Nephron progenitor cell (in vitro differentiated cells): ENCODE measurements at places on chromosomes 3 and 15.

DNA sequence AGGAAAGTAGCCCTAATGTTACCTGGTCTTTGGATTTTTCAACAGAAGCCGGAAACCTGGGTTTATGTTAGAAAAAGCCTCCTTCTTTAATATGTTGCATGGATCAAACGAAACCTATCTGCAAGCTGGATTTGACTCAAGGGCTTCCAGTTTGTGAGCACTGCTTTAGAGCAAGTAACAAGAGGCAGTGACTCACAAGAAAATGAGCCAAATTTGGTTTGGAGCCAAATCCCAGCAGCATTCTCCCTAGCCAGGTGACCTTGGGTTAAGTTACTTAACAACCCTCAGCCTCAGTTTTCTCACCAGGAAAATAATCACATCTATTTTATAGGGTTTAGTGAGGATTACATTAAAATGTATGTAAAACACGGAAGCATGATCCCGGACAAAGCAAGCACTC, 215.2 kb upstream of the PRICKLE2 start:
- no peak for DNase-seq
- H3K36me3 ChIP-seq, result peaks cover 15% of the 10 kb centered on the region
- H3K4me3 ChIP-seq, result no peak overlapping the region
- no peak overlapping the region for H3K27ac ChIP-seq

- H3K4me3 ChIP-seq, result no peak overlapping the region
- H3K36me3 ChIP-seq, result no peaks in the 10 kb centered on the region
- no peaks in the 10 kb centered on the region for H3K4me1 ChIP-seq
- H3K27ac ChIP-seq, result no peak overlapping the region
- no peak for DNase-seq
These were observed 107.7 kb downstream of the THRB start for GRCh38 chr3:24387000-24387399.

DNA sequence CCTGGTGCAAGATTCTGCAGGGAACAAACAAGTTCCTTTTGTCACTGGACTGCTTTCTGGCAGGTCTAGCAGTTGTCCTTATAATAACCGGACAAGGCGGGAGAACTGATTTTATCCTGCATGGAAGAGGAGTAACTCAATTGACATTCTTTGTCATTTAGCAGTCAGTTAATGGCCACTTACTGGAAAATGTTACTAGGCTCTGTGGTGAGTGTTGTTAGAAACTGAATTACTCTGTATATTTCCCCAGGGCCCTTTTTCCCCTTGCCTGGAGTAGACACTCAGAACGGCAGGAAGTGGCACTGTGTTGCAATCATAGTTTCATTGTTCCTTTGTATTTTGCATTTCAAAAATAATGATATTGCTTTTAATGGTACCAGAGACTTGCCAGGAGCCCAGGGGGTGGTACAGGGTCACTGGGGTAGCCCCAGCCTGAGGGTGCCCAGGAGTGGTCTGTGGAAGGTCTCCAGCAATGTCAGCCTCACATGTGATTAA, 318.6 kb upstream of the LRRFIP2 start:
- peaks cover 36% of the 10 kb centered on the region for H3K36me3 ChIP-seq
- no peaks in the 10 kb centered on the region for H3K27me3 ChIP-seq
- peaks cover 26% of the 10 kb centered on the region for H3K4me1 ChIP-seq
- H3K27ac ChIP-seq, result no peak overlapping the region
- H3K4me3 ChIP-seq, result no peak overlapping the region

DNA sequence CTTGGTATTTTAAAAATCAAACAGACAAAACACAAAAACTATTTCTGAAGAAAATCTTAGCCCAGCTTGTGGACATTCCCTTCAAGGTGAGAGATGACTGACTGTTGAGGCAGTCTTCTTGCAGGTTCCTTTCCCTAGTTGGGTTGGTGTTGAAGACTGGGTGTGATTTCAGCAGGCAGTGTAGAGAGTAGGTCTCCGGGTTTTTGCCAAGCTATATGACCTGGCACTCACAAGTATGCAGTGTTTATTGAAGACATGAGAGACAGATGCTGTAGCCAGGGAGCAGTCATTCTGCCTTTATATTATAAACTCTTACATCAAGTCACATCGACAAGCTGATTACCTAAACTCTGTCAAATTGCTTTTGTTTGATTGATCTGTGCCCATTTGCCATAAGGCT, 17.5 kb downstream of the SENP8 start:
- peaks cover 3% of the 10 kb centered on the region for H3K27me3 ChIP-seq
- H3K27ac ChIP-seq, result no peak overlapping the region
- peaks cover 27% of the 10 kb centered on the region for H3K4me1 ChIP-seq
- H3K36me3 ChIP-seq, result peaks cover 10% of the 10 kb centered on the region
- no peak overlapping the region for H3K4me3 ChIP-seq

GRCh38 chr3:34419801-34420200, 621.4 kb downstream of the PDCD6IP start:
- no peak overlapping the region for H3K27ac ChIP-seq
- peak; percentile 50 for DNase-seq
- no peaks in the 10 kb centered on the region for H3K36me3 ChIP-seq
- no peaks in the 10 kb centered on the region for H3K27me3 ChIP-seq
- H3K4me1 ChIP-seq, result no peaks in the 10 kb centered on the region

- no peaks in the 10 kb centered on the region for H3K36me3 ChIP-seq
- H3K27me3 ChIP-seq, result peaks cover 6% of the 10 kb centered on the region
- DNase-seq, result no peak
These were observed 43.2 kb downstream of the GOLGA8S start for GRCh38 chr15:23397779-23398178.

GRCh38 chr15:67521783-67522568, 1.0 kb downstream of the C15orf61 start:
- H3K36me3 ChIP-seq, result peaks cover 32% of the 10 kb centered on the region
- H3K4me1 ChIP-seq, result peaks cover 30% of the 10 kb centered on the region
- H3K27me3 ChIP-seq, result no peaks in the 10 kb centered on the region

- peaks cover 4% of the 10 kb centered on the region for H3K27me3 ChIP-seq
- peaks cover 26% of the 10 kb centered on the region for H3K4me1 ChIP-seq
- no peak for DNase-seq
- H3K4me3 ChIP-seq, result no peak overlapping the region
- no peaks in the 10 kb centered on the region for H3K36me3 ChIP-seq
These were observed 30.8 kb upstream of the CPB1 start for GRCh38 chr3:148796799-148797198.

DNA sequence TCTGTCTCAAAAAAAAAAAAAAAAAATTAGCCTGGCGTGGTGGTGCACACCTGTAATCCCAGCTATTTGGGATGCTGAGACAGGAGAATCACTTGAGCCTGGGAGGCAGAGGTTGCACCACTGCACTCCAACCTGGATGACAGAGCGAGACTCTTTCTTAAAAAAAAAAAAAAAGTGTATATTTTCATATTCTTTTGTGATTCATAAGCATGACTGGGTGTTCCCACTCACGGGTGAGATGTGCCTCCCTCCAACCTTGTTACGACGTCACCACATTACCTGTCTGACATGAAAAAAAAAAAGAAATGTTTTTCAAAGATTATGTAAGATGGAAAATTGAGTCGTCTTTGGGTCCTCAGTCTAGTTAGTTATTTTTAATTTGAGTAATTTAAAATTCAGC, 56.8 kb downstream of the TMEM41A start:
- H3K27me3 ChIP-seq, result peaks cover 19% of the 10 kb centered on the region
- H3K4me3 ChIP-seq, result no peak overlapping the region
- no peaks in the 10 kb centered on the region for H3K36me3 ChIP-seq
- H3K4me1 ChIP-seq, result no peaks in the 10 kb centered on the region

- H3K36me3 ChIP-seq, result no peaks in the 10 kb centered on the region
- H3K4me3 ChIP-seq, result no peak overlapping the region
- no peaks in the 10 kb centered on the region for H3K27me3 ChIP-seq
- H3K27ac ChIP-seq, result no peak overlapping the region
- H3K4me1 ChIP-seq, result peaks cover 16% of the 10 kb centered on the region
These were observed 115.5 kb upstream of the ARPP21 start for GRCh38 chr3:35523838-35524237.

DNA sequence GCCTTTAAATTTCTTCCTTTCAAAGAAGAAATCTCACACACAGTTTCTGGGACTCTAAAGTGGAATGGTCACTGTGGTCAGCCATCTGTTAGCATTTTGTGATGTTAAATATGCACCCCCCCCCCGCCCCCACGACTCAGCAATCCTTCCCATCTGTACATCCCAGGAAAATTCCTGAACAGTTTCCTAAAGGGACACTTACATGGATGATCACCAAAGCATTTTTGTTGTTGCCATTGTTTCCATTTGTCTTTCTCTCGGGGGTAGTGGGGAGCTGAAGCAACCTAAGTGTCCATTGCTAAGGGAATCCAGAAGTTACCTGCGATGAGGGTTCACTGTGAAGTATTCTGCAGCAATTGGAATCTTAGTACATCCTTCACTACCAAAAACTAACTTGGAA, 71.4 kb downstream of the TAFA4 start:
- DNase-seq, result no peak
- H3K27me3 ChIP-seq, result peaks cover 3% of the 10 kb centered on the region
- no peaks in the 10 kb centered on the region for H3K4me1 ChIP-seq

DNA sequence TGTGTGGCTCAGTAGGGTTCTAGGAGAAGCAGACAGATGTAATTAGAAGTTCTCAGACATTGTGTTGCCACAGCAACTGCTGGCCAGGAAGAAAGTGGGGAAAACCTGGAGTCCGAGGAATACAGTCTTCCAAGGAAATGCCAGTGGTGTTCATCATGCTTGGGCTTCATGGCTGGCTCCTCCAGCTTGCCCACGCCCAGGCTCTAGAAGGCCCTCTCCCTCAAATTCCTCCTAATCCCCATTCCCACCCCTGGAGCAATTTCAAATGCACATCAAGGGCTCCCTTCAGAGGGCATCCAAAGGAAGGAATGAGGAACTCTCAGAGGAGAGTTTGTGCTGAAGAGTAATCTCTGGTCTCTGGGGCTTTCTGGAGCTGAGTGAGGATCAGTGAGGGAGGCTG, 21.9 kb downstream of the FSTL1 start:
- no peak overlapping the region for H3K4me3 ChIP-seq
- peaks cover 72% of the 10 kb centered on the region for H3K4me1 ChIP-seq
- no peak overlapping the region for H3K27ac ChIP-seq
- peaks cover 68% of the 10 kb centered on the region for H3K36me3 ChIP-seq
- no peaks in the 10 kb centered on the region for H3K27me3 ChIP-seq
- DNase-seq, result no peak

DNA sequence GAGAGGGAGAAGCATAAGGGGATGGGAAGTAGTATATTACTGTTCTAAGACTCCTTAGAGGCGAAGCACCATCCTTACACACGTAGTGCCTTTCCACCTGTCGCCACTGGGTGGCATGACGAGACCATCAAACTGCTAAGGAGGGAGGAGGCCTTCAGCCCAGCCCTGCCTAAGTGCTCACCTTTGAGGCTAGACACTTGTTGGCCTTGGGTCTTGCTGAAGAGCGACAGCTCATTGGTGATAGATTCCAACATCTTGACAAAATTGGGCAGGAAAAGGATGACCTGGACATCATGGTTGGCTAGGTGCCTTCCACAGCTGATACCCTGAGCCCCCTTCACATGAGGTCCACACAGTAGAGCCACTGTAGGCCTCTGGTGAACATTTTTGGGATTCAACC, 19.6 kb downstream of the CLK3 start:
- peaks cover 32% of the 10 kb centered on the region for H3K36me3 ChIP-seq
- peak; percentile 69 for DNase-seq
- no peaks in the 10 kb centered on the region for H3K27me3 ChIP-seq

DNA sequence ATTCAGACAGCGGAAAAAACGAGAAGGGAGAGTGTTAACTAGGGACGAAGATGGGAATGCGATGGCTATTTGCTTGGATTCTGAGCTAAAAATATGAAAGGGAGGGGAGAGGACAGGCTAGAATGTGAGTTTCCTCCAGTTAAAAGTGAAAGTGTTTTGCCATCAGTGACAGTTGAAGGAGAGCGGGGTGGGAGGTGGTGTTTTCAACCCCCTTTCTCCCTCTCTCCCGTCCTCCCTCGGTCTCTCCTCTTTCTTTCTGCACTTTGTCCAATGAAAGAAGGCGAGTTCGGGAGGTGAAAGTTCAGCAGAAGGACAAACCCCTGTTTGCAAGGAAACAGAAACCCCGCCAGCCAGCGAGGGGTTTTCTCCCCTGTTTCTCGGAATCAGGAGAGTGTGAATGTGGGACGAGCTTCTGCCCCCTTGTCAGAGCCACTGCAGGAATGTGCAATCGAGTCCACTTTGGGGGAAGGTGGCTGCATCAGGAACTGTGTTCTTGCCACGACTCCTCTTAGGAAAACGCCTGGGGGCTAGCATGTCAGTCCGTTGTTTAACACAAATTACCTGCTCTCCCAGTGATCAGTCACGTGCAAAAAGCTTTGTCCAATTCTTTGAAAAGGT, 975 bp upstream of the FOXP1 start:
- H3K27ac ChIP-seq, result peak overlapping the region; percentile 99
- peaks cover 6% of the 10 kb centered on the region for H3K36me3 ChIP-seq
- H3K27me3 ChIP-seq, result peaks cover 4% of the 10 kb centered on the region
- peaks cover 51% of the 10 kb centered on the region for H3K4me1 ChIP-seq
- peak overlapping the region; percentile 91 for H3K4me3 ChIP-seq

GRCh38 chr3:138032567-138032966, 22.6 kb downstream of the CLDN18 start:
- no peak for DNase-seq
- no peak overlapping the region for H3K27ac ChIP-seq
- H3K36me3 ChIP-seq, result peaks cover 8% of the 10 kb centered on the region
- H3K4me3 ChIP-seq, result no peak overlapping the region
- H3K4me1 ChIP-seq, result peaks cover 6% of the 10 kb centered on the region

GRCh38 chr3:89358281-89358680, 250.9 kb downstream of the EPHA3 start:
- H3K36me3 ChIP-seq, result no peaks in the 10 kb centered on the region
- no peak overlapping the region for H3K27ac ChIP-seq
- H3K4me3 ChIP-seq, result no peak overlapping the region
- H3K4me1 ChIP-seq, result peaks cover 10% of the 10 kb centered on the region
- no peak for DNase-seq
